ENCODE measurements at places on chromosomes 4 and X. TPM values are rescaled to one million over a fixed set of nuclear protein-coding genes. Genes with fewer than 3 reads are reported as not detected.

Gene C4orf51
- not detected for total RNA-seq

Gene ASB11
- total RNA-seq, result not detected

Gene APLN
- total RNA-seq, result 7.3 TPM

DNA sequence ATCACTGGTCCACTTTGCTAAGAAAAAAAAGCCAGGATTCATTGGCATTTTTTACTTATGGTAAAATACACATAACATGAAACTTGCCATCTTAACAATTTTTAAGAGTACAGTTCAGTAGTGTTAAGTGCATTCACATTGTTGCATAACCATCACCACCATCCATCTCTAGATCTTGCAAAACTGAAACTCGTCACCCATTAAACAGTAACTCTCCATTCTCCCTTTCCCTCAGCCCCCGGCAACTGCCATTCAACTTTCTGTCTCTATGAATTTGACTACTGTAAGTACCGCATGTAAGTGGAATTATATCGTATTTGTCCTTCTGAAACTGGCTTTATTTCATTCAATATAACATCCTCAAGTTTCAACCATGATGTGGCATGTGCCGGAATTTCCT lies 56.3 kb upstream of the LNX1 start:
- DNase-seq, result no peak

- peak; percentile 70 for DNase-seq
Observed at GRCh38 chr4:145207934-145208333, 27.5 kb upstream of the OTUD4 start.

GRCh38 chr4:95186666-95187065 lies 362.1 kb downstream of the UNC5C start:
- DNase-seq, result no peak

DNA sequence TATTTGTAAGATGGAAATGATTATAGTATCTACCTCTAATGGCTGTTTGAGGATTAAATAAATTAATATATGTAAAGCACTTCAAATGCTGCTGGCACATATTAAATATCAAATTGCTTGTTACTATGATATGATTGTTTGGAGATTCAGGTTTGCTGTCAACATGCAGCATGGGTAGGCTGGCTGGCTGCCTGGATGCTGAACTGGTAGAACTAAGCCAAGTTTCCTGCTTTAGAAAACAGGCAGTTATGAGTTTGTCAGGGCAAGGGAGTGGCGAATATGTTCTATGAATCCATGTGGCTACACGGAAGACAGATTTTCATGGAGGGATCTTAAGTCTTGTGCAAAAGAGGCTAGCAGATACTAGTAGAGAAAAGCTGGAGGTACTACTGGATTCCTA lies 239.6 kb downstream of the GBA3 start:
- DNase-seq, result no peak

GRCh38 chr4:121790976-121791375 lies 10.1 kb upstream of the EXOSC9 start:
- DNase-seq, result no peak

DNA sequence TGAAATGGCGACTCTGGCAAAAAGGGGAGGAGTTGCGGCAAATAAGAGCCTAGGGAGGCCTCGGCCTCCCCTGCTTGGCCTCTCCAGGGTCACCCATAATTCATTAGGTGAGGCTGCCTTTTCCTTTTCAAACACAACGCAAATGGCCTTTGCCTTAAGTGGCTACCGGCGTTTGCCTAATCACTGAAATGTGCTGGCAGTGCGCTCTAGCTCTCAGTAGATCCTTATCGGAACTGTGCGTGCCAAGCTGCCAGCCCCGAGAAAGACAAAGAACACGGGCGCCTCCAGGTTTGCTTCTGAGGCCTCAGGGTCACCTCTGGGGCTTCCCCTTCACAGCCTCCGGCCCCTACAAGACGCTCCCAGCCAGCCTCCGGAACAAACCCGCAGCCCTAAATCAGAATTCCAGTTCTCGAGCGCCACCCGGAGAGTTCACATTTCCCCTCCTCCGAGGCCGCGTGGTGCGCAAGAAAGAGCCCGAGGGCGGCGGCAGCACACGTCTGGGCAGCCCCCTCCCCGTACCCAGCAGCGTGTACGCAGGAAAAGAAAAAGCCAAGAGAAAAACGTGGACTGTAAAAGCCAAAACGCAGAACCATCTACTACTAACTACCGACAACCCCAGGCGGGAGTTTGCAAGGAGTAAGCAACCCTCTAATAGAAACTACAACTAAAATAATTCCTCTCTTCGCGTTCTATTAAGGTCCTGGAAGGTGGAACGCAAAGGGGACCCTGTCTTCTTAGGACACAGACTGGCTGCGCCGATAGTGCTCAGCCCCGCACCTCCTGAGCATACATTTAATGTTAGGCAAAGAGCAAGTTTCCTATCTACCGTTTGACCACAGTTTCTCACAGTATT lies 76.5 kb upstream of the BCOR start:
- no peak for DNase-seq

DNA sequence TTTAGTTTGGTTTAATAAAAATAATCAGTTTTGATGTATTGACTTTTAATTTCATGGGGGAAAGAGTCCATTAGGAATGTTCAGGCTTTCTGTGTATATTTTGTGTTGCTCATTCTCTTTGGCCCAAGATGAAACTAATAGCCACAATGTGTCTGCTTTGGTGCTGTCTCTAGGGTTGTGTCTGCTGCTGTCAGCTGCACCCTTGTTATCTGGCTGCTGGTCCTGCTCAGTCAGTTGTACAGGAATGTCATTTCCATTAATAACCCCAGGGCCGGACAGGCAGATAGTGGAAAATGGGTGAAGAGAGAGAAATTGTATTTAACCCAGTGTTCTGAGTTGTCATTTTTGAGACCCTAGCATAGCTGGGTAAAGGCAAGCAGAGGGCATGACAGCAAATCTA lies 115.1 kb downstream of the PHEX start:
- DNase-seq, result no peak

GRCh38 chr4:86586160-86586572 lies 7.9 kb upstream of the PTPN13 start:
- DNase-seq, result no peak

- no peak for DNase-seq
Observed at GRCh38 chr4:152160225-152160800, 375.6 kb downstream of the FBXW7 start.

GRCh38 chrX:130896026-130896425 lies 7.0 kb downstream of the ENOX2 start:
- DNase-seq, result no peak

Measured in LHCN-M2 (cell line).